Heart left ventricle (tissue), 16 donors: ENCODE measurements at places on chromosomes 16 and 17. TPM values are rescaled to one million over a fixed set of nuclear protein-coding genes. Genes with fewer than 3 reads are reported as not detected.

- DNase-seq: no peak
Observed at GRCh38 chr17:65985571-65985970, 206.4 kb downstream of the CEP112 start.

GRCh38 chr16:2490190-2491105, 15.5 kb downstream of the TBC1D24 start:
- no peak for DNase-seq

- no peak for DNase-seq
Observed at GRCh38 chr16:31167315-31167714, 12.6 kb upstream of the FUS start.

DNA sequence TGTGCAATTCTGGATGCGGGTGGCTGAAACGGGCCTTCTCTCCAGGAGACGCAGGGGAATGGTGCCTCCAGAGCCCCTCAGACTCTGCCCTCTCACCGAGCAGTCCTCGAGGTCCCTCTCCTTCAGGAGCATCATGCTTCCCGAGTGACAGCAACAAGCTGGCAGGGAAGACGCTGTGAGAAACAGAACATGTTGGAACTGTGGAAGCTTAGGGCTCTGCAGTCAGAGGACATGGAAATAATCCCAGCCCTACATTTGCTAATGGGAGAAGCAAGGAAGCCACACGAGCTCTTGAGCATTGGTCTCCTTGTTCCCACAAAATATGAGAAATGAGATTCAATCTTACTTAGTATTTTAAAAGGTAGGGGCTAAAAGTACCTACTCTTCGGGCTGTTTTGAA, 115.0 kb downstream of the DYNLRB2 start:
- no peak for DNase-seq

- no peak for DNase-seq
Observed at GRCh38 chr17:8776248-8776647, 17.9 kb upstream of the SPDYE4 start.

GRCh38 chr17:66441101-66441661, 138.8 kb downstream of the PRKCA start:
- DNase-seq: no peak

- peak; percentile 22 for DNase-seq
Observed at GRCh38 chr17:1143573-1143972, 36.2 kb downstream of the ABR start.

- DNase-seq: peak; percentile 88
Observed at GRCh38 chr17:8192070-8192815, 2.3 kb upstream of the BORCS6 start.

DNA sequence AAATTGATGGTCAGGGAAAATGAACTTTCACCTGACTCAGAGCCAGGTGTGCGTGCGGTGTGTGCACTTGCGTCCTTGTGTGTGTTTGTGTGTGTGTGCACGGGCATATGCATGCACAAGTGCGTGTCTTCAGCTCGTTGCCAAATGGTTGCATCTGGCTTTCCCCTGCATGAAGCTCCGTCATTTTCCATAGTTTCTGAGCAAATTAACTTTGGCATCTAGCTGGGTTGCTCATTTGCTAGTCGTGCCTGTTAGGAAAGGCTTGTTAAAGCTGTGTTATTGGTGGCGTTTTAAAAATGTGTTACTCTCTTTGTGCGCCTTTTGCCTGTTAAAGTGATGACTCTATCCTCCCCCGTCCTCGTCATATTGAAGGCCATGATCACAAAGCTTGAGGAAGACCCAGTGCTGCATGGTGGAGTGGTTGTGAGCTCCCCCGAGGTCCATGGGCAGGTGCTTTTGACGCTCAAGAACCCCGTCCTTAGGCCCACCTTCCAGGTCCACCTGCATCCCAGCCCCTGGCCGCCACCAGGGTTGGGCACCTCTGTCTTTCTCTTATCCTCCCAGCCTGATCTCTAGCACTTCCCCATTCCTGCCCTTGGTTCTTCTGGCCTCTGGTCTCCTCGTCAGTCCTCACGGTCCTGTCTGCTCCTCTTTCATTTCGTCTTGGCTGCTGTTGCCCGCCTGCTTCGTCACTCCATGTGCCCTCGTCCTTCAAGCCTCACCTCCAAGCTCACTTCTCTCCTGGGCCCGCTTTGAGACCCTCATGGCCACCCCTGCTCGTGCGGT, 355.8 kb downstream of the SNX29 start:
- no peak for DNase-seq

DNA sequence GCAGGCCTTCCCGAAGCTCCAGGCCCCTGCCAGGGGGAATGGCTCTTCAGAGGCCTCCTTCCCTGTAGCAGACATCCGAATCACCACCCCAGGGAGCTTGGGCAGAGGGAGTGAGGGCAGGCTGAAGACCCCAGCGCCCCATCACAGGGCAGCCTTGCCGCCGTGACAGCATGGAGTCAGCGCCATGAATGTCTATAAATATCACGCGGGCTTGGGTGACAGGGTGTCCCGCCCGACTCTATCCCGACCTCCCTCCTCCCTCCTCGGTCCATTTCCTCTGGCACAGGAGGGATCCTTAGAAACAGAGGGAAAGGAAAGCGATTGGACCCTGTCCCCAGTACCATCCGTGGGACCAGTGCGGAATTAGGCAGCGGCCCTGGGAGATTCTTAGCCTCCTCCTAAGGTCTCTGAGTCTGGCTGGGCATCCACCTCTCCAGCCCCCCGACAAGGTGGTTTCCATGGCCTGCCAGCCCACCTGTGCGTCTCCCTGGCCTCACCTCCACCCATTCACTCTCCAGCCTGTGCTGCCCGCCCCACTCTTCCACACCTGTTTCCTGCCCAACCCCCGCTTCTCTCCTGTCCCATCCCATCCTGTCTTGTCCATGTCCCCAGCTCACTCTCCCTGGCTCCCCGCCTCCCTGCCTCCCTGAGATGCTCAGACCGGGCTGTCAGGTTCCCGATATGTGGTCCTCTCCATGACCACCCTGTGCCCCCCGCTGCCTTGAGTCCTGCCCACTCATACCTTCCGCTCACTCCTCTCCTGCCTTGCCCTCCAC, 5.1 kb downstream of the ATP2A1 start:
- no peak for DNase-seq

GRCh38 chr16:6297666-6298410, 1034.8 kb upstream of the RBFOX1 start:
- DNase-seq: no peak

DNA sequence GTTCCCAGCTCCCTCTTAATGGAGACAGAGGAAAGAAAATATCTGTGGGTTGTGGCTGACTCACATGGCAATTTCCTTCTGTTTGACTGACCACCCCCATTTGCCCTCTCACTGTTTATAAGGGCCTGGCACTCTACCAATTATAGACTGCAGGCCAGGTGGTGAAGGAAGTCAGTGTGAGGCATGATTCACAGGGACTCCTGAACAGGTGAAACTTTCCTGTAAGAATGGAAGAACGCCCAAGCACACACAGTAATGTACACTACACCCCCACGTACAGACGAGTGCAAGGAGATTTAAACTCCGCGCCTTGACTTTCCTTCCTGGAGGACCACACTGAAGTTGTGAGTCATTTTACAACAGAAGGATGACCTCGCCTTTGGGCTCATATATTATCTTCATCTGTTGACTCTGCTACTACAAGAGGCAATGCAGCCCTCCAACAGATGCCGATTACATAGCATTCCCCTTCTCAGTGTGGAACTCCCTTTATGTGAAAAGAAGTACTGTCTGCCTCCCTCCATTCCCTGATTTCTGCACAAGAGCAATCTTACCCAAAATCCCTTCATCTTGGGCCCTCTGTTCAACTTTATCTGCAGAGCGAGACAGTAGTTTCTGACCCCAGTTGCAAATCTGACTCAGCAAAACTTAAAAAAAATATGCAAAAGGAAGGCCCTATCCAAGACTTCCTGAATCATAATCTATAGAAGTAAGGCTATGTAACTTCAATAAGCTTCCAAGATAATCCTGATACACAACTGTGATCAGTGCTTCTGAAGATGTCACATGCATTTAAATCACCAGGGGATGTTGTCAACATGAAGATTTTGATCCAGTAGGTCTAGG, 163.6 kb downstream of the SHISA6 start:
- no peak for DNase-seq

- no peak for DNase-seq
Observed at GRCh38 chr16:31148896-31149295, 970 bp downstream of the PRSS36 start.

DNA sequence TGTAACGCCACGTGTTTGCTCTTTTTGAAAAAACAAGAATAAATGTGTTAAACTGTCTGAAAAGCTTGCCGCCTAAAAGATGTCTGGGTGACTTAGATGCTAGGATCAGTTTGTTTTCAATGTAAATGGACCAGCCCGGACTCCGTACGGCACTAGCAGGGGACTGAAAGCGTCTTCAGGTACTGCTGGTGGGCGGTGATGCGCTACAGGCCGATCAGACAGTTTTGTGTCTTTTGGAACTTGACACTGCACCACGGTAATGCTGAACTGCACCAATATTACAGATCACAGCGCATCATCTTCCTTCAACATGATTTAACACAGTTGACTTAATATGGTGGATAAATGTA, 727 bp upstream of the MBTPS1 start:
- no peak for DNase-seq

GRCh38 chr17:76179496-76180467, 38.7 kb upstream of the FOXJ1 start:
- no peak for DNase-seq

DNA sequence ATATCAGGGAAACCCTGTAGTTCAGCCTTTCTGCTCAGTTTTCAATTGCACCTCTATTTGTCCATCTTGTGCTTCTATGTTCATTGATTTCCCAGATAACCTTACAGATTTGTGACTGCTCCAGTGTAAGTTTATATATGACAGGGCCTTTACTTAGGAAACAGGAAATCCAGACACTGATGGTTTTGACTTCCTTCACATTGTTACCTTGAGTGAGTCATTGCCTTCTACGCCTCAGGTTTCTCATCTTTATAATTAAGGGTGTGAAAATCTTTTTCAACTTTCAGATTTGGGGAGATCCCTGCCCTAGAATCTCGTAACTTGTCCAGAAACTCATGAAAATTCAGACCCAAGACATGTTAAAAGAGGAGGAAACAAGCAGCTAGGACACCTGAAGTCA, 342.4 kb upstream of the TBX2 start:
- DNase-seq: no peak

- peak; percentile 84 for DNase-seq
Observed at GRCh38 chr16:28935924-28936783, 4.4 kb downstream of the CD19 start.

GRCh38 chr17:55198690-55199370, 65.9 kb upstream of the HLF start:
- DNase-seq: no peak

GRCh38 chr17:8073627-8074484, 13.7 kb downstream of the ALOX12B start:
- DNase-seq: peak; percentile 87

- no peak for DNase-seq
Observed at GRCh38 chr17:45573924-45574770, 83.6 kb upstream of the PLEKHM1 start.

DNA sequence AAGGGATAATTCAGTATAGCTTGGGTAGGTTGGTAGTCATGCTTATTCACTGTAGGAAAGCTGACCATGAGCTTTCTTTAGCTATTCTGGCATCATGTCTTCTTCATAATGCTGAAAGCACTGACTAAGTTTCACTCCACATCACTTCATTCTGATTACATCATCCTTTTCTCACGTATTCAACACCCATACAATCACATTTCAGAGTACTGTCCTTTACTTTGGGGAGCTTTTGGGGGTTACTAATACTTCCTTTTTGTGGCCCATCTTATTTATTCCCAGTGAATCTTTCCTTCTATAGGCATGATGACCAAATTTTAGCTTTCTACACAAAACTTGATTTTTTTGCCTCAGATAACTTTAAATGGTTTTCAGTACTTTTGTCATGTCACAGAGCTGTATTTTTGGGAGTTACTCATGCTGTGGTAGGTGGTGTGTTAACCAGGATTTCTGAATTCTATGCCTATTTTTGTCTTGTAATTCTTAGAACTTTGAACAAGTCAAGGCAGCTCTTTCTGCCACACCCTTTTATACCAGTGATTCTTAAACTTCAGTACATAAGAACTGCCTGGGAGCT, 23.5 kb downstream of the TADA2A start:
- no peak for DNase-seq

DNA sequence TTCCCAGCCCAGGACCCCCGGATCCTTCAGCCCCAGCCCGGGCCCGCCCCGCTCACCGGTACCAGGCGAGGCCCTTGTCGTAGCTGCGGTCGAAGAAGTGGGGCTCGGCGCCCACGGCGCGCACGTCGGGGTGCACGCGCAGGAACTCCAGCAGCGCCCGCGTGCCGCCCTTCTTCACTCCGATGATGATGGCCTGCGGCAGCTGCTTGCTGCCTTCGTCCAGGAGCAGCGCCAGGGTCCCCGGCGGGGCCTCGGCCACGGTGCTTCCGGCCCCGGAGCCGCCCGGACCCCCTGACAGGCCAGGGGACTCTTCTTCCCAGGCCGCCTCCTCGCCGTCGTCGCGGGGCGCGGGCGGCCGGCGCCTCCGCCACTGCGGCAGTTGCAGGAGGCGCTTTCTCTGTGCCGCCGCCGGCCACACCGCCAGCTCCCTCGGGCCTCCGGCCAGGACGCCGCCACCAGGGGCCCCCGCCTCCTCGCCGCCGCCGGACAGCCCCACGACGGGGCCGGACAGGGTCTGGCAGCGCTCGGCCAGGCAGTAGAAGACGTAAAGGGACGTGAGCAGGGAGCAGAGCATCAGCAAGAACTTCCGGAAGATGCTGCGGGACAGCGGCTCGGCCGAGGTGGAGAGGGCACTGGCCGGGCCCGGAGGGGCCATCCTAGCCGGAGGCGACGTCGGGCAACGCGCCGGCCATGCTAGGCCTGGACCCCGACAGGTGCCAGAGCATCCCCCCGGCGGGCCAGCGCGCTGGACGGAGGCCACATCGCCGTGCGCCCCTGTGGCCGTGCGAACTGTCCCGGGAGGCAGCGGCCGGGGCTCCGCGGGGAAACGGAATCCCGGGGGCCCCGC, 1.0 kb downstream of the HS3ST3A1 start:
- no peak for DNase-seq

- no peak for DNase-seq
Observed at GRCh38 chr17:40490289-40490853, 11.1 kb downstream of the TNS4 start.

- no peak for DNase-seq
Observed at GRCh38 chr16:12272264-12272663, 295.7 kb downstream of the SNX29 start.

GRCh38 chr17:64028874-64029464, 8.5 kb upstream of the ICAM2 start:
- DNase-seq: peak; percentile 48

Gene FAM20A
- 9.7 TPM for total RNA-seq

Gene CCL16
- total RNA-seq: not detected

Gene NLRC3
- 1.1 TPM for total RNA-seq

Gene MAP2K4
- total RNA-seq: 37.5 TPM

Gene HIC1
- total RNA-seq: 12.2 TPM

Gene KRTAP4-6
- not detected for total RNA-seq

Gene SCIMP
- 0.45 TPM for total RNA-seq

Gene HOXB13
- not detected for total RNA-seq

Gene CCL13
- 9.3 TPM for total RNA-seq

Gene CCL4L2
- total RNA-seq: not detected

Gene CD300LB
- total RNA-seq: 0.57 TPM

Gene PIRT
- not detected for total RNA-seq

Gene ITGB4
- 14.9 TPM for total RNA-seq
